C1 segment of cervical spinal cord (tissue), 14 donors: ENCODE measurements at places on chromosomes 6 and 20.

DNA sequence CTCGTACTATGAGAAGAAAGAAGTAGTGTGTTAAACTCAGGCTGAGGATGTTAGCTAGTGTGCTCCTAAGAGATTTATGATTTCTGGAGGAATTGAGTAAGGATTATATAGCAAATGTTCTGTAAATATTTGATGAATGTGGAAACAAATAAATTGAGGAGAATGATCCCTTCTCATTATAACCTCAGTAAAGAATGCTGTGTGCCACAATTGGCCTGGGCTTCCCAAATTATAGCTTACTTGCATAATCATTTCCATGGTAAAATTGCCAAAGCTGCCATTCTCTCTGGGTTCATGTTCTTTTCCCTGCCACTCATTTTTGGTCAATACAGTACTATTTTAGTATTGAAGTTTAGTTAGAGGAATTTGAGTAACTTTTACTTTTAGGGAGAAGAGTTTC is 128.5 kb downstream of the FLRT3 start:
- DNase-seq: no peak

DNA sequence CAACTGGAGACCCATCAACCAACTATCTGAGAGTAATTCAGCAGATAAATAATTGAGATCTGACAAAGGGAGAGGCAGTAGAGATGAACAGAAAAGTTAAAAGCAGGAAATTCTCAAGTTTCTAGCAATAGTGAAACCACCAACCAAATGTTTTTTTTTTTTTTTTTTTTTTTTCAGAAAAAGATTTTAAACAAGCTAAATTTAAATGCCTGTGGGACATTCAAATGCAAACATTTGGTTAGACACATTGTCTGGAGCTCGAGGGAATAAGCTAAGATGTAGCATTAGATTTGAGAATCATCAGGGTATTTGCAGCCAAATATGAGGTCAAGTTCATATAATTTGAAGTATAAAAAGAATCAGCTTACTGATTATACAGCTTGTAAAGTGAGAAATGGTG is 16.4 kb downstream of the RANBP9 start:
- no peak for DNase-seq

GRCh38 chr20:20395903-20396568 is 28.1 kb downstream of the INSM1 start:
- no peak for DNase-seq

DNA sequence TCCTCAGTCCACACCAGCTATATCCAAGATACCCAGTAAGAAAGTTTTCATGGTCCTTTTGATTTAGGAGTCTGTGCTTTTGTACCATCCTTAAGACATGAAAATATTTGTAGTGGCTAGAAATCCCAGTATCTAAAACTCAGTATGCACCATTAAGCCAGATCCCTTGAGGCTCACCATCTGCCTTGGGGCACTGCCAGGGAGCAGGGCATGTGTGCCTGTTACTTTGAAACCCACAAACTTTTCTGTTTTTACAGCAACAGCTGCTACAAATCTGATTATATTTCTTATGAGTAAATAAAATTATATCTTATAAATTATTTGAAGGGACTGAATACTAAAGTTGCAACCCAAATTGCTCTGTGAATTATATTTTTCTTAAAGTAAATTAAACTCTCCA is 290.5 kb upstream of the MANEA start:
- DNase-seq: no peak

DNA sequence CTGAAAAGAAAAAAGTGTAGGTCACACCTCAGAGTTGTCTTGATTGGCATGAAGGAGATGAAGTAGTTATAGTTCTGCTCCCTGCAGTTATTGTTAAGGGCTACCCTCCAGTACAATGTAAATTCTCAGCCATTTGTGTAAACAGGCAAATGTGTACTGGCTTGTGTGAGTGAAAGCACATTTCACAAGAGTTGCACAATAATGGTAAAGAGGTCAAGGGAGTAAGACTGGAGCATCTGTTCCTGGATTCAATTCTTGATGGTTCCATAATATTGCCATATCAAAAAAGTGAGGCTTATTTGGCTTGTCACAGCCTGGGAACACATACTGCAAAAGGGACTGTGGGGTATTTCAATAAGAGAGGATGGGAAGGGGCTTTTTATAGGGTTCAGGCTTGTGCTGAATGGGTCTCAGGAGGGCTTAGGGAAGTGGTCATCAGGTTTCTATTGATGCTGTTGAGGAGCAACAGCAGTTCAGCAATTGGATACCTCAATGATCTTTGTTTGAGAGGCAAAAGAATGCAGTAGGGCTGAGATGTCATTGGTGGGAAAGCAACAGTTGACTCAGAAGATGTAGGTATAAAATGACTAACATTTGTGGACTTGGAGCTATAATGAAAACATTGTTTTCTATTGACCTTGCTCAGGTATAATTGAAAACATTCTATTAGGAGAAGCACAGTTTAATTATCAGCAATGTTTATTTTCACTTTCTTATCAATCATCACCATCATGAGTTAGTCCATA is 402.6 kb downstream of the BCKDHB start:
- no peak for DNase-seq

DNA sequence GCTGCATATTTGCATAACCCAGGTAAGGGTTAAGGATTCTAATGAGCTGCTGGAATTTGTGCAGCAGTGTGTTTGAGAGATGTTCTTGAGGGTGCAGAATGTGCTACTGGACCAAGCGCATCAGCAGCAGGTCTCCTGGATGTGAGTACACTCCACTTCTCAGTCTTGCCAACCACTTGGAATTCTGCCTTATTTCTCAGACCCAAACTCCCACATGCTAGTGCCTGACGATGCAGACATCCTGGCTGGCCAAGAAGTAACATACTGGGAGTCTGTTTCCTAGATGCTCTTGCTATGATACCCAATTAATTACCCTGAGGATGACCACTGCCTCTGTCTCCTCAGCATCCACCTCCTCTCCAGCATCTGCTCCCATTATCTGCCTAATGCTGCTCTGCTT is 186.6 kb downstream of the MOXD1 start:
- no peak for DNase-seq

DNA sequence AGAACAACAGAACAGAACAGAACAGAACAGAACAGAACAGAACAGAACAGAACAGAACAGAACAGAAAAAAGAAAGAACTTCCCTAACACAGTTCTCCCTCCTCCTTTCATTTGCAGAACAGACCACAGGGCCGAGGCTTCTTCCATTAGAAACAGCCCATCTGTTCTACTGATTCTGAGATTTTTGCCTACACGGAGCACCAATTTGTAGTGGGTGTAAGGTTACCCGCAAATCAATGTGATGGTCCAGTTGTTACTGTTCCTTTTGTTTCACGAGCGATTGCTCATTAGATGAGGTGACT is 734 bp upstream of the OGFRL1 start:
- DNase-seq: no peak

DNA sequence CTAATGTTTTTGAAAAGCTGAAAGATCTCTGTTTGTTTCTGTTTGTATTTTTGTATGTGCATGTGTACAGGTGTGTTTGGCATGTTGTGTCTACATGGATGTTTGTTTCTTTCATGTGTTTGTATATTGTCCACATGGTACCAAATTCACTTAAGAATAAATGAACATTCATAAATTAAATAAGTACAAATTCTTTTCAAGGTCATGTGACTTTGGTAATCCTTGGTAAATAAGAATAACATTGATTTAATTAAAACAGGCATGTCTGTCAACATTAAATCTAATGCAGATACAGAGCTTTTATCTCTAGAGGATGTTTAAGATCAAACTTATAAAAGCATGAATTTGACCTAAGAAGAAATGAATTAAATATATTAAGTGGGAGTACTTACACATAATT is 219.8 kb upstream of the EPHA7 start:
- no peak for DNase-seq

DNA sequence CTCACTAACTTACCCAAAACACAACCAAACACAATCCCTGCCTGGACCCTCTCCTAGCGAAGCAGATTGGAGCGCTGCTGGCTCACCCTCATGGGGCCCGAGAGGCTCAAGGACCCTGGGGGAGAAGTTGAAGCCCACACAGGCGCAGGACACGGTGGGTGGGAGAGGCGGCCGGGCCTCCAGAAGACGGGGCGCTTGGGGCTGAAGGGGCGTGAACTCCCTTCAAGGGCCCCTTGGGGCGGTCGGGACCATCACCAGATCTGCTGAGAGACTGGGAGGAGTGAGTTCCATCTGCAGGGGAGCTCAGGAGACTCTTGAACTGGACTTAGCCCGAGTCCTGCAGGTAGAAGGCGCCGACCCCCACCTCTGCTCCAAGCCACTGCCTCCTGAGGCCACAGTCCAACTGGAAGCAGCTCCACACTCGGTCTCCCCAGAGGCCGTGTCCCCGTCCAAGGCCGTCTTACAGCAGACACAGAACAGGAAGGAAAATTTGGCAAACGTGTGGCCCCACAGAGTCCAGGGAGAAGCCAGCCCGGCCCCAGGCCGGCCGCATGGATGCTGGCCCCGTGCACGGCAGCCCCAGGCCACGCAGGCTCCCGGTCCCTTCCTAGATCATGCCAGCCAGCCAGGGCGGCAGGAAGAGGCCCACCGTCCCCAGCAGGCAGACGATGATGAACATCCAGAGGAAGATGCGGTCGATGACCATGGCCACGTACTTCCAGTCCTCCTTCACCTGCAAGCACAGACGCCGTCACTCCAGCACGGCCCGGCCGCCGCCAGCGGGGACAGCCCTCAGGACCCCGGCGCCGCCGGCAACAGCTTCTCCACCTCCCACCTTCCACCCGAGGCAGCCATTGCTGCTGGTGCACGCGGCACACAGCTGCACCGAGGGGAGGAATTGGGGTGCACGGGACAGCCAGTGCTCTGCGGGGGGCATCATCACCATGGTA is 14.7 kb downstream of the CHRNA4 start:
- DNase-seq: no peak

GRCh38 chr6:5294392-5295211 is 33.3 kb downstream of the FARS2 start:
- no peak for DNase-seq

GRCh38 chr6:13159300-13159699 is 169.0 kb downstream of the TBC1D7 start:
- no peak for DNase-seq

GRCh38 chr6:45855642-45856394 is 159.8 kb downstream of the CLIC5 start:
- no peak for DNase-seq

- DNase-seq: no peak
Observed at GRCh38 chr20:50579511-50579910, 69.3 kb downstream of the PTPN1 start.

GRCh38 chr6:150711584-150712504 is 112.2 kb downstream of the PLEKHG1 start:
- no peak for DNase-seq

DNA sequence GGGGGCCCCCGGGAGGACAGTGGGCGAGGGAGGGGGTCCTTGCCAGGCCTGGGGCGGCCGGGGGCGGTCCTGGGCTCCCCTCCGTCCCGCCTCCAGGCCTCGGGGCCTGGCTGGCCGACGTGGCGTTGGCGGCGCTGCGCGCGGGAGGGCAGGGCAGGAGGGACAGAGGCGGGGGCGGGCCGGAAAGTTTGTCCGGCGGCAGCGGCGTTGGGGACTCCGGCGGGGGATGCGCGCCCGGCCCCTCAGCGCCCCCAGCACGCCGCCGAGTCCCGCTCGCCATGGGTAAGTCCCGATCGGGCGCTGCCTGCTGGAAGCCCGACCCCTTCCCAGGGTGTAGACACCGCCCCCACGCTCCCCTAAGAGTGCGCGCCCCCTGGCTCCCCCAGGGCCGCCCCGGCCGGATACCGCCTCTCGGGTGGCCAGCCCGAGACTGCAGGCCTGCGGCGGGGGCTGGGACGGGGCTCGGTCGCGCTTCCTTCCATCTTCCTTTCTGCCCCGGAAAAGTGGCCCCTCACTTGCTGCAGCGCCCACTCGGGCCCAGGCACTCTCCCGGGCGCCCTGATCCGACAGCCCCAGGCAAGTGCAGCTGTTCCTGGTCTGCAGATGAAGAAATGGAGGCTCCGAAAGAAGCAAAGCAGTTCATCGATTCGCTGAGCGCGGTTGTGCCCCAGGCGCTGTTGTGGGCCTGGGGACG is at the start of gene SLC2A10:
TSS of gene SLC2A10 (plus strand) at position 191 of the 694 bp plus-strand sequence. CDS start at position 279, 88 bp downstream.
- DNase-seq: no peak

- DNase-seq: no peak
Observed at GRCh38 chr20:44409132-44409600, 53.7 kb downstream of the HNF4A start.

DNA sequence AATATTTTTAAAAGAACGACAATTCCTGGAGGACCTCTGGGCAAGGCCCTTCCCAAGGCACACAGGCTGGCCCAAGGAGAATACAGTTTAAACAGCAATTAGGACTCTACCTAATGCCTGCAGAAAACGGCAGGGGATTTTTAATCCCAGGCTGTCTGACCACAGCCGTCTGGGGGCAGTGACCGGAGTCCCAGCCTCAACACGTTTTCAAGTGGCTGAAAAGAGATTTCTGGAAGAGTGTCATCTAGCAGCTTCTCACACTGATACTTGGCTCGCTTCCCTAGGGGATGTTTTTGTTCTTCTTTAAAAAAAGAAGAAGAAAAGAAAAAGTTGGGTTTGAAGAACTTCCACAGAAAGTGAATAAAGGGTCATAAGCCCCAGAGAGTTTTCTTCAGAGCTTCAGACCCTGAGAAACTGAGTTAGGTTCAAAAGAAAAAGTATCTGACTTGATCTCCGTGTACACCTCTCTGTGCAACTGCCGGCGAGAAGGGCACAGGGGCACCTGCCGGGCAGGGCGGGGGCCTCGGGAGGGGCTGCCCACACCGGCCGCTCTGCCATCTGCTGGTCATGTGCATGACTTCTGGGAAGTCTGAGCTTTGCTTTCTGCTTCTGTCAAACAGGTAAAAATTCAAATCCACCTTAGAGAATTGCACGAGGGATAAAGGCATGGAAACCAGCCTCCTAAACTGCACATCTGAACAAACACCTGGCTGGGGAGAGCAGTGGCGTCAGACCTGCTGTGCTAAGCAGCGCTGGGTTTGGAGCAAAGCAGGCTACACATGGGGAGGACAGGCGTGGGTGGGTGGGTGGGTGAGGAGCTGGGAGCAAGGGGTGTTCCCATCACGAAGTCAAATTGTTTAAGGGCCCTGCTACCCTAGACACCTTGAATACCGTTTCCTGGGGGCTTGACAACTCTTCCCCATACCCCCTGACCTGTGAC is 33.0 kb downstream of the RRBP1 start:
- no peak for DNase-seq

DNA sequence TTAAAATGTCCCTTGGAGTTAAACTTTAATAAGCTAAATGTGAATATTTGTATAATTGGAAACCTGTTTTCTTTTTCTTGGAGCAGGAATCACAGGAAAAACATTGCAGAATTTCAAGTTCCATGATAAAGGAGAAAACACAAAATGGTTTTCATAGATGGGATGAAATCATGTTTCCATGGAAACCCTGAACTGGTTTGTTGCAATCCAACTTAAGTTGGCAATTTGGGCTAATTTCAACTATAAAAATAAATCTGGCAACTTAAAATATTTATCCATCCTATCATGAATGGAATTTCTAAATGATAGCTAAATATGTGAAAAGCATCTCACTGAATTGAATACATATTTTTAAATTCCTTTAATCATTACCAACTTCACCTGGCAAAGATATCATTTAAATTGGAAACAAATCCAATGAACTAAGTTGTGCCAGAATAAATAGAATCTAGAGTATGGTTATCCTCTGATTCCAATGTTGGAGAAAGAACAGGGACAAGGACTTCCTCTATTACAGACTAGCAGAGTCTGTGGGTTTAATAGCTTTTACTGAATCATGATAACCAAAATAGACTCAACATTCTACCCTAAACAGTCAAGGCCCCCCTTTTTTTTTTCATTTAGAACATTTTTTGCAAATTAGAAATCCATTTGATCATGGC is 33.2 kb downstream of the COL21A1 start:
- DNase-seq: no peak

GRCh38 chr6:7914991-7915789 is 4.6 kb upstream of the TXNDC5 start:
- no peak for DNase-seq
